ENCODE measurements at places on chromosomes 12 and 14. TPM values are rescaled to one million over a fixed set of nuclear protein-coding genes. Genes with fewer than 3 reads are reported as not detected.

GRCh38 chr12:114903083-114903691 lies 219.2 kb upstream of the TBX3 start:
- no peaks in the 10 kb centered on the region for H3K4me1 ChIP-seq
- no peaks in the 10 kb centered on the region for H3K36me3 ChIP-seq
- H3K4me3 ChIP-seq = no peak overlapping the region
- no peaks in the 10 kb centered on the region for H3K27me3 ChIP-seq
- H3K27ac ChIP-seq = no peak overlapping the region
- no peak for DNase-seq

- H3K27ac ChIP-seq = no peak overlapping the region
- no peak overlapping the region for H3K4me3 ChIP-seq
- H3K36me3 ChIP-seq = no peaks in the 10 kb centered on the region
- no peaks in the 10 kb centered on the region for H3K4me1 ChIP-seq
Measured at GRCh38 chr14:84991021-84991420, 538.9 kb upstream of the FLRT2 start.

Gene SLC16A7
- 33.9 TPM for total RNA-seq

DNA sequence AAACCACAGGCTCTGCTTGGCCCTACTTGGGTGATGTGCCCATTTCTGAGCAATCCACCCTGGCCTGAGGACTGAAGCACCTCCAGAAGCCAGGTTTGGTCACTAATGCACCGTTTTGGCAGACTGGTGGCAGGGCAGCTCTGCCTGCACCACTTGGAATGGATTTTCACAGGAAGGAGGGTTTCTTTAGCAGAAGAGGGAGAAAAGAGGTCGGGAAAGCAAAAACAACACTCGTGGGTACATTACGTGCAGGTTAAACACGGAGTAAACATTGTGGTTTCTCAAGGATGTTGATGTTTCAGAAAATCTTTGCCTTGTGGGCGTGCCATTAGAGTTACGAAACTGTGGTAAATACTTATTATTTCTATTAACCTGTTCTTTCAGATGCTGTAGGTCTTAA lies 70.8 kb downstream of the KCNA5 start:
- H3K27ac ChIP-seq = no peak overlapping the region
- H3K4me1 ChIP-seq = no peaks in the 10 kb centered on the region
- no peaks in the 10 kb centered on the region for H3K27me3 ChIP-seq
- peak; percentile 38 for DNase-seq

- H3K4me3 ChIP-seq = no peak overlapping the region
- H3K36me3 ChIP-seq = no peaks in the 10 kb centered on the region
- H3K4me1 ChIP-seq = peaks cover 27% of the 10 kb centered on the region
- no peaks in the 10 kb centered on the region for H3K27me3 ChIP-seq
- H3K27ac ChIP-seq = no peak overlapping the region
Measured at GRCh38 chr12:128844031-128844635, 9.1 kb upstream of the GLT1D1 start.

Gene AVPR1A
- 1.1 TPM for total RNA-seq

GRCh38 chr12:124506832-124507153 lies 60.6 kb downstream of the NCOR2 start:
- no peaks in the 10 kb centered on the region for H3K27me3 ChIP-seq
- peaks cover 25% of the 10 kb centered on the region for H3K4me1 ChIP-seq
- DNase-seq = peak; percentile 80
- H3K4me3 ChIP-seq = no peak overlapping the region
- peaks cover 4% of the 10 kb centered on the region for H3K36me3 ChIP-seq

Gene TSHR
- total RNA-seq = 0.24 TPM

- no peaks in the 10 kb centered on the region for H3K36me3 ChIP-seq
- no peak for DNase-seq
- no peak overlapping the region for H3K27ac ChIP-seq
- no peak overlapping the region for H3K4me3 ChIP-seq
- H3K4me1 ChIP-seq = no peaks in the 10 kb centered on the region
- no peaks in the 10 kb centered on the region for H3K27me3 ChIP-seq
Measured at GRCh38 chr14:100787659-100788058, 38.3 kb upstream of the MEG3 start.

GRCh38 chr12:64740646-64741045 lies 18.6 kb downstream of the GNS start:
- peaks cover 52% of the 10 kb centered on the region for H3K4me1 ChIP-seq
- H3K27me3 ChIP-seq = no peaks in the 10 kb centered on the region
- H3K4me3 ChIP-seq = no peak overlapping the region
- no peaks in the 10 kb centered on the region for H3K36me3 ChIP-seq
- peak overlapping the region; percentile 64 for H3K27ac ChIP-seq

DNA sequence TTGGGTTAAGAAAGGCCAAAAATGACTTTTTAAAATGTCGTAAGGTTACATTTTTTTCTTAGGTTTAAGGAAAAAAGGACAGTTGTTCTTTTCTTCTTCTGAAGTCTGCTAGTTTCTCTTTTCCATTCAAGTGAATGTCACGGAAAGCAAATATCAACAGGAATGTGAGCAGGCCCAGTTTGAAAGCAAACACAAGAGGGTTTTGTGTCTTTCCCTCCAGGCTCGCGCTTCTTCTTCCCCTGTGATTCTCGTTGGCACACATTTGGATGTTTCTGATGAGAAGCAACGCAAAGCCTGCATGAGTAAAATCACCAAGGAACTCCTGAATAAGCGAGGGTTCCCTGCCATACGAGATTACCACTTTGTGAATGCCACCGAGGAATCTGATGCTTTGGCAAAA lies 85.4 kb downstream of the LRRK2 start:
- no peak overlapping the region for H3K27ac ChIP-seq
- H3K36me3 ChIP-seq = no peaks in the 10 kb centered on the region
- no peak overlapping the region for H3K4me3 ChIP-seq
- H3K4me1 ChIP-seq = no peaks in the 10 kb centered on the region

- DNase-seq = no peak
- no peaks in the 10 kb centered on the region for H3K27me3 ChIP-seq
- no peak overlapping the region for H3K4me3 ChIP-seq
- no peaks in the 10 kb centered on the region for H3K36me3 ChIP-seq
- H3K27ac ChIP-seq = no peak overlapping the region
- H3K4me1 ChIP-seq = peaks cover 11% of the 10 kb centered on the region
Measured at GRCh38 chr12:121162384-121162783, 29.7 kb downstream of the P2RX7 start.

DNA sequence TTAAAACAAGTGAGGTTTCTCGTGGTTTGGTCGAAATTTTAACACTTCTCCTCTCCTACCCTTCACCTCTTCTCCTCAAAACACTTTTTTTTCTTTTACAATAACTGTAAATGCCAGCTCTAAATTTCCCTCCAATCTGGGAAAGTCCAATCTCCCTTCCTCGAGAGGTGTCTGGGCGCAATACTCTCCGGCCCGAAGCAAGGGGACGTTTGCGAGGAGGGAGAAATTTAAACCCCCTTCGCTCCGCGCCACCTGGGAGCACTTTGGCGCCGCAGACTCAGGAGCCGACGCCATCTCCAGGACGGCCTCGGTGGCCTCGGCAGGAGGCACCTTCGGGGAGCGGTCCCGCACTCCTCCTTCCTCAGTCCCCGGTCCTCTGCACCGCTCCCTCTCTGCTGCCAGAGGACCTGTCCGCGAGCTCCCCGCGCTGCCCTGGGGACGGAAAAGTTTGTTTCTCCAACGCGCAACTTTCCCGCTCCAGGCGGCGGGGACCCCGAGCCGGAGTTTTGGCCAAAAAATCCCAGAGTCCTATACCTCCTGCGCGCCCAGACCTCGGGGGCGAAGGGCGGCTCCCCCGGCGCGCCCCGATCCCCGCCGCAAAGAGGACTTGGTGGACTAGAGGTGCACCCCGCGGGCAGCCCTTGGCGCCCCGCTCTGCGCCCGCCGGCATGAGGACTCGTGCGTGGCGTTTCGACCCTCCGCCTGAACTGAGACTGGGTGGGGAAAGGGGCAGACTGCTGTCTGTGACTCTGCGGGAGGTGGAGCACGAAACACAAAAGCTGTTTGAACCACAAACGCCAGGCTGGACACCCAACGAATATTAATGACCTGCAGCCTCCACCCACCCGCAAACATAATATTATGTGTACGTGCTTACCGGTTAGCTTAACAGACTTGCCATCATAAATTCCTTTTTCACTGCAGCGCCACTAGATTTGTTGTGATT lies 95.2 kb upstream of the HMGA2 start:
- no peaks in the 10 kb centered on the region for H3K4me1 ChIP-seq
- DNase-seq = peak; percentile 43
- no peak overlapping the region for H3K4me3 ChIP-seq

DNA sequence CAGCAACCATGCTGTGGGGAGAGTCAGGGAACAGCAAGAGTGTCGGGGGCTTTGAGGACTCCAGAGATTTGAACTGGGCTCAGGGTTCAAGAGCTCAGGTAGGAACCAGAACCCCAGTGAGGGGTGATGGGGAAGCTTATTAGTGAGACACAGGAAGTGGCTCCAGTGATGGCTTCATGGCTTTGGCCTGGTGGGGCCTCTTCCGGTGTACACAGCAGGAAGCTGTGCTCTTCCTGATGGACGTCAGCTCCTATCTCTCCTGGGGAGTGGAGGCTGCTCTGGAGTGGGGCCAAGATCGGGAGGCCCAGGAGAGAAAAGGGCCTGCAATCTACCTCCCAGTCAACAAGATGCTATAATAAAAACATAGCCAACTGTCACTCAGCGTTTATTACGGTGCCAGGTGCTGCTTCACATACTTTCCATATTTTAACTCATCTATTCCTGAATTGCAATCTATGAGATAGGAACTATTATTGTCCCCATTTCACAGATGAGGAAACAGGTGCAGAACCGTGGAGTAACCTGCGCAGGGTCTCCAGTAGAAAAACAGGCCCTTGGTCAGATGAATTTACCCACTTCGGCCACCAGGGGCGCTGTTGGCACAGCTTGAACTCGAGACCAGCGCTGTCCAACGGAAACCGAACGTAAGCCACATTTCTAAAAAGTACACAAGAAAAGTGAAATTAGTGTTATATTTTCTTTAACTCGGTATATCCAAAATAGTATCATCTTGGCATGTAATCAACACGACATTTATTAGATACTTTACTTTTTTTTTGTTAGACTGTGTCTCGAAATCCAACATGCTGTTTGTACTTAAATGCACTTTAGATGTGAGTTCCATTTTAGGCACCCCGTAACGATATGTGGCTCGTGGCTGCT lies 63.6 kb upstream of the DLK1 start:
- H3K27ac ChIP-seq = no peak overlapping the region
- no peak overlapping the region for H3K4me3 ChIP-seq
- H3K4me1 ChIP-seq = peaks cover 7% of the 10 kb centered on the region
- peak; percentile 83 for DNase-seq

- H3K4me3 ChIP-seq = no peak within 1 kb of the TSS
- peak within 1 kb of the TSS; percentile 45 for H3K27ac ChIP-seq
- H3K27me3 ChIP-seq = peaks cover 22% of the 10 kb centered on the region
- no peak for DNase-seq
- no peaks in the 10 kb centered on the region for H3K4me1 ChIP-seq
Measured at GRCh38 chr14:96255501-96256366, at the start of gene BDKRB1. Gene BDKRB1 (plus strand): TSS chr14:96256210. CDS start chr14:96263683, 7,473 bp downstream.
